ENCODE measurements at places on chromosomes 16 and 17. TPM values are rescaled to one million over a fixed set of nuclear protein-coding genes. Genes with fewer than 3 reads are reported as not detected.

DNA sequence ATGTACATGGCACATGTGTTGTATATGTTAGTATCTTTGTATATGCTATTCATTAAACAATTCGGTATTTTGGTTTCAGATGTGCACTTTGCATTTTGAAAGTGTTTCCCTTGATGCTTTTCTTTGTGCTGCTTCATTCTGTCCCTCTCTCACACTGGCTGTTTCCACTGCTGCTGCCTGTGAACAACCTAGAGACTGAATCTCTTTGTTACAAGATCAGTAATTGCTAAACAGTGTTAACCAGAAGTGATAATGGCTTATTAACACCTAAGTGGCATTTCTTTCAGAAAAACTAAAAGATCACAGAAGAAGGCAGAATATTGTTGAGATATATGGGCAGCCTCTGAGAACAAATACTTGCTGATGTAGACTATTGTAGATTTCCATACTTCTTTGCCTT is 84.7 kb downstream of the KIF2B start:
- no peak overlapping the region for H3K4me3 ChIP-seq
- H3K36me3 ChIP-seq = no peaks in the 10 kb centered on the region
- H3K27ac ChIP-seq = no peak overlapping the region
- no peak for DNase-seq

ZNF232 gene
- 12.0 TPM for total RNA-seq

- no peak for DNase-seq
- no peak overlapping the region for H3K4me3 ChIP-seq
- H3K27me3 ChIP-seq = no peaks in the 10 kb centered on the region
These were observed 25.8 kb downstream of the WWP2 start for GRCh38 chr16:69787883-69788282.

FBRS gene
- total RNA-seq = 109 TPM

- H3K27me3 ChIP-seq = peaks cover 4% of the 10 kb centered on the region
- H3K4me1 ChIP-seq = peaks cover 4% of the 10 kb centered on the region
- H3K27ac ChIP-seq = no peak overlapping the region
- peak; percentile 2 for DNase-seq
- no peak overlapping the region for H3K4me3 ChIP-seq
These were observed 10.7 kb downstream of the SCGB1C2 start for GRCh38 chr17:147796-148740.

KCNJ18 gene
- total RNA-seq = not detected

GRCh38 chr16:8935989-8936388 is 27.7 kb downstream of the USP7 start:
- peaks cover 3% of the 10 kb centered on the region for H3K36me3 ChIP-seq
- no peak overlapping the region for H3K4me3 ChIP-seq
- H3K27me3 ChIP-seq = no peaks in the 10 kb centered on the region
- DNase-seq = no peak

KCNH6 gene
- not detected for total RNA-seq

GRCh38 chr17:39939106-39939505 is 11.6 kb downstream of the LRRC3C start:
- DNase-seq = no peak
- H3K4me1 ChIP-seq = peaks cover 19% of the 10 kb centered on the region
- H3K4me3 ChIP-seq = no peak overlapping the region
